ENCODE measurements at places on chromosomes 6 and 20. TPM values are rescaled to one million over a fixed set of nuclear protein-coding genes. Genes with fewer than 3 reads are reported as not detected.

The OPN5 gene
- not detected for total RNA-seq

The PNPLA1 gene
- not detected for total RNA-seq

The TREM2 gene
- not detected for total RNA-seq

The NINL gene
- total RNA-seq = 10.7 TPM

The CYP24A1 gene
- total RNA-seq = not detected

The C6orf58 gene
- total RNA-seq = not detected

The SLC22A7 gene
- total RNA-seq = not detected

The BPIFB1 gene
- not detected for total RNA-seq

The MYL9 gene
- 7.2 TPM for total RNA-seq

The SIRPB2 gene
- not detected for total RNA-seq

The ESF1 gene
- total RNA-seq = 25.2 TPM

The BCAS1 gene
- 0.11 TPM for total RNA-seq

The DEFB126 gene
- not detected for total RNA-seq

The RIPOR2 gene
- total RNA-seq = 8.7 TPM

The PPP1R3G gene
- total RNA-seq = 2.9 TPM

The GMDS gene
- 11.8 TPM for total RNA-seq

The TOX2 gene
- 1.6 TPM for total RNA-seq

The ZC3H12D gene
- 0.37 TPM for total RNA-seq

The SLC17A4 gene
- not detected for total RNA-seq

The HLA-DMB gene
- total RNA-seq = not detected

The OXT gene
- total RNA-seq = not detected

The GOPC gene
- total RNA-seq = 69.8 TPM
